B cell (primary cell): ENCODE measurements at places on chromosomes 7 and 10.

- no peak overlapping the region for H3K27ac ChIP-seq
- no peak overlapping the region for H3K4me3 ChIP-seq
- no peaks in the 10 kb centered on the region for H3K4me1 ChIP-seq
These were observed 900.4 kb upstream of the AUTS2 start for GRCh38 chr7:68697796-68698280.

DNA sequence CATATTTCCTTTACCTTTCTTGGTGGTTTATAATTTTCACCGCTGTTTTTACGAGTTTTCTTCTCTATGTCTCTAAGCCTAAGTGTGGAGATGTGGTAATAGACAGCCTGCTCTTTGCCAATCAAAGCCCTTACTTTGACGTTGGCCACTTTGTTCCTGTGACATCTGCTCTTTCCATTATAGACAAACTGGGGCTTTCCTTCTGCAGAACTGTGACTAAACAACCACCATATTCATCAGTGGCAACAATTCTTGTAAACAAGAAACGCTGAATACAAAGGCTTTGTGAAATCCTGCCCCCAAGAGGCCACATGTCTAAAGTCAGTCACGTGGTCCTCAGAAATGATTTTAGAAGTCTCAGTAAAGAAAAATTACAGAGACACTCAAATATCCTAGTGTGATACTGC lies 59.6 kb upstream of the CAPZA2 start:
- no peaks in the 10 kb centered on the region for H3K36me3 ChIP-seq
- H3K27ac ChIP-seq: no peak overlapping the region
- no peaks in the 10 kb centered on the region for H3K4me1 ChIP-seq
- DNase-seq: peak; percentile 47
- H3K27me3 ChIP-seq: no peaks in the 10 kb centered on the region

DNA sequence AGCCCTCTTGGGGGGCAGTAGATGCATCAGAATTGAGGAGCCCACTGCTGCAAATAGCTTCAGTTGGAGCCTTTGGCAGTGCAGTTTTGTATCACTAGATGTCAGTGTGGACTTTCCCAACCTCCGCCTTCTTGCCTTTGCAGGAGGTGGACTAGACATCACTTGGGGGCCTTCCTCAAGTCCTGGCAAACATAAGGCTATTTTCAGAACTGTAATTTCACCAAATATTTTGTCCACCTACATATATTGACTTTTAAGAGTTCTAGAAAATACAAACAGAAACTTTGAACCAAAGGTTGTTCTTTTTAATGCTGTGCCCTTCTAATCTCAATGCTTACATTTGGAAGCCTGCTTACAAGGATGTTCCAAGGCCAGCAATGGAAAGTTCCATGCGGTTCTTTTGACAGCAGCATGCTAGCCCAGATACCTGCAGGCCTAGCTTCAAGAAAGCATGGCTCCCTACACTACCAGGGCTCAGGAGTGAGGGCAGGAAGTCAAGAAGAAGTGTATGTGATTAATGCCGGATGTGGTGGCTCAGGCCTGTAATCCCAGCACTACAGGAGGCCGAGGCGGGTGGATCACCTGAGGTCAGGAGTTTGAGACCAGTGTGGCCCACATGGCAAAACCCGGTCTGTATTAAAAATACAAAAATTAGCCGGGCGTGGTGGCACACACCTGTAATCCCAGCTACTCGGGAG lies 8.0 kb upstream of the ZNRF2 start:
- H3K27ac ChIP-seq: no peak overlapping the region
- H3K4me3 ChIP-seq: no peak overlapping the region
- H3K36me3 ChIP-seq: no peaks in the 10 kb centered on the region
- DNase-seq: peak; percentile 66

GRCh38 chr7:135558881-135559280 lies 1.2 kb downstream of the NUP205 start:
- no peaks in the 10 kb centered on the region for H3K36me3 ChIP-seq
- peak overlapping the region; percentile 77 for H3K4me3 ChIP-seq
- DNase-seq: no peak
- H3K4me1 ChIP-seq: peaks cover 6% of the 10 kb centered on the region
- H3K27ac ChIP-seq: peak overlapping the region; percentile 95

- no peaks in the 10 kb centered on the region for H3K36me3 ChIP-seq
- no peaks in the 10 kb centered on the region for H3K27me3 ChIP-seq
- H3K4me3 ChIP-seq: no peak overlapping the region
These were observed 123.6 kb upstream of the GDF10 start for GRCh38 chr10:47176206-47176902.

- H3K4me1 ChIP-seq: peaks cover 76% of the 10 kb centered on the region
- no peaks in the 10 kb centered on the region for H3K36me3 ChIP-seq
- H3K27me3 ChIP-seq: peaks cover 84% of the 10 kb centered on the region
- H3K4me3 ChIP-seq: no peak overlapping the region
- no peak overlapping the region for H3K27ac ChIP-seq
These were observed 5.2 kb upstream of the GATA3 start for GRCh38 chr10:8049045-8049864.

DNA sequence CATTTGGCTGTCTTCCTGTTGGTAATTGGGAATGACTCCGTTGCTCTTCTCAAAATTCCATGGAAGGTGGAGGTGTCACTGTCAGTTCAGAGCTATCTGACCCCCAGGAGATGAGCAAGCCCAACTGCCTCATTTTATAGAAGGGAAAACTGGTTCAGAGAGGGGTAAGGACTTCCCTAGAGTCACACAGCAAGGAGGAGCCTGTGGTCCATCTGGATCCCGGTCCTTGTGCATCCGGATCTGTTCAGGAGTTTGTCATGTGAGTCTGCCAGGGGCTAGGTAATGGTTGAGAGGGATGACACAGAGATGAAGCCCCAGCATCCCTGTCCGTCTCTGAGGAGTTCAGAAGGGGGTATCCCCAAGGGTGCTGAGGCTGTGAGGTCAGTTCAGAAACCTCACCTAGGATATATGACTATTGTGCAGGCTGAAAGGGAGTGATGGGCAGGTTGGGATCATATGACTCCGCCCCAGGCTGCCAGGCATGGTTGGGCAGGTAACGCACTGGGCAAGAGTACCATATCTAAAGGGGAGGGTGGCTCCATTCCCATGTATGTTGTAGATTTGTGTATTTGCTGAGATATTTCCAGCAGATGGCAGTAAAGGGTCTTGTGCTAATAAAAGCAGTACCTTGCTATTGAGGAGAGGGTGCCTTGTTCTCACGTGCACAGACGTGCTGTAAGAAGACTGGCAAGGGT lies 16.0 kb upstream of the SLC29A3 start:
- H3K36me3 ChIP-seq: no peaks in the 10 kb centered on the region
- H3K4me3 ChIP-seq: no peak overlapping the region

GRCh38 chr7:66557214-66558200 lies 71.2 kb upstream of the KCTD7 start:
- DNase-seq: peak; percentile 76
- no peaks in the 10 kb centered on the region for H3K27me3 ChIP-seq
- H3K27ac ChIP-seq: no peak overlapping the region

- H3K4me3 ChIP-seq: no peak overlapping the region
- H3K27me3 ChIP-seq: no peaks in the 10 kb centered on the region
- no peak overlapping the region for H3K27ac ChIP-seq
- H3K36me3 ChIP-seq: peaks cover 6% of the 10 kb centered on the region
These were observed 18.1 kb downstream of the ANKRD16 start for GRCh38 chr10:5871596-5871995.

DNA sequence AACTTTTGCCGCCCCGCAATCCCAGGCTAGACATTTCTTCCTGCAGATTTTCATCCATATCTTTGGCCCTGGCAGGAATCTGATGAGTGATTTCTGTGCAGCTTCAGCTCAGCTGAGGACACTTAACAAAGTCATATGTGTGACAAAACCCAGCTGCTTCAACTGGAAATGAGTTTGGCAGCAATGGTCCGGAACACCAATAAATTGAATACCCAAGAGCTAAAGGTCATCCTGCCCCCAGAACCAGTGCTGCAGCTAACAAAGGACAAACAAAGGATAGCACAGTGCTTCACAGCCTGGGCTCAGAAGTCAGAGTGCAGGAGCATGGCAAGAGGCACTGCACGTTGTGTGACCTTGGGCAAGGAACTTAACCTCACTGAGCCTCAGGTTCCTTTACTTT lies 40.0 kb upstream of the TRIL start:
- no peaks in the 10 kb centered on the region for H3K4me1 ChIP-seq
- DNase-seq: no peak
- H3K27ac ChIP-seq: no peak overlapping the region
- H3K36me3 ChIP-seq: no peaks in the 10 kb centered on the region
- H3K27me3 ChIP-seq: peaks cover 4% of the 10 kb centered on the region

DNA sequence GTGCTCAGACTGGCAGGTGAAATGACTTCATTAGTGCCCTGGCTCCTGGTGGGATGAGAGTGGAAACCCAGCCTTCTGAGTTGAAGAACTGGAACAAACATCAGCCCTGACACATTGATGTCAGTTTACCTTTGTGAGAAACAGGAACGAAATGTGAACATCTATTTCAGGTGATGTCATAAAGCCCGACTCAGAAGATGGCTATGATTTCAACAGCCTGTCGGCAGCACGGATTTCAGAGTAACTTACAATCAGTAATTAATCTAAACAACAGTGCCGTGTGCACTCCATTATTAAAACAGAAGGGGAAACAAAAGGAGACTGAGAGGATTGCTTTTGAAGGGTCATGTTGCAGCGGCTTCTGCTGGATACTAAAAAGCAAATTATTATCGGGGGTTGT lies 243.2 kb downstream of the FRMD4A start:
- no peak overlapping the region for H3K4me3 ChIP-seq
- H3K4me1 ChIP-seq: no peaks in the 10 kb centered on the region
- H3K27ac ChIP-seq: no peak overlapping the region
- DNase-seq: no peak
- H3K27me3 ChIP-seq: no peaks in the 10 kb centered on the region

- no peak overlapping the region for H3K4me3 ChIP-seq
- no peaks in the 10 kb centered on the region for H3K4me1 ChIP-seq
- H3K27ac ChIP-seq: no peak overlapping the region
- H3K36me3 ChIP-seq: no peaks in the 10 kb centered on the region
- H3K27me3 ChIP-seq: no peaks in the 10 kb centered on the region
These were observed 24.5 kb upstream of the ACSM6 start for GRCh38 chr10:95169522-95169921.

- no peaks in the 10 kb centered on the region for H3K4me1 ChIP-seq
- no peak overlapping the region for H3K4me3 ChIP-seq
- H3K27ac ChIP-seq: no peak overlapping the region
- DNase-seq: no peak
- H3K36me3 ChIP-seq: no peaks in the 10 kb centered on the region
These were observed 243.8 kb upstream of the ETV1 start for GRCh38 chr7:14233076-14233867.

DNA sequence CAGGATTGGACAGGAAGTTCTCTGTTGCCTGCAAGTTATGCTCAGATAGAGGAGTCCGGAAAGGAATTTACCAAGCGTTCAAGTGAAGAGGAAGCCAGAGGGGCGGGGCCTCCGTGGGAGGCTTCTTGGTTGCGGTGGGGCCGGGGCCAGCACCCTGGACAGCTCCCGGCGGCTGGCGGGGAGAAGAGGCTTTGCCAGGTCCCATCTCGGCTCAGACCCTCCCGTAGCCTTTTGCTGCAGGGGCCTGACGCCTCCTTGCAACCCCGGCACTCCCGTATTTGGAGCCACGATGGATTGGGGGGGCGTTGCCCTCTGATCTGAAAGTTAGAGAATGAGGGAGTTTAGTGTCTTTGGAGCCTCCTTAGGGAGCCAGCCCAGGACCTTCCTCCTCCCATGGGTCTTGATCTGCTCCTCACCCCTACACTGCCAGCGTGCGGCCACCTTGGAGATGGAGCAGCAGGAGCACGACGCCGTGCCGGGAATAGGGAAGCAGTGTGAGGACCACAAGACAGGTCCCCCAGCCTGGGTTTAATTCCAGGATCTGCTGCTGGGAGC lies 3.1 kb upstream of the SLC18A3 start:
- H3K27ac ChIP-seq: no peak overlapping the region
- H3K4me1 ChIP-seq: no peaks in the 10 kb centered on the region
- H3K36me3 ChIP-seq: no peaks in the 10 kb centered on the region

GRCh38 chr7:156220078-156220605 lies 407.9 kb upstream of the SHH start:
- no peak overlapping the region for H3K4me3 ChIP-seq
- DNase-seq: no peak
- H3K27ac ChIP-seq: no peak overlapping the region
- H3K27me3 ChIP-seq: no peaks in the 10 kb centered on the region

DNA sequence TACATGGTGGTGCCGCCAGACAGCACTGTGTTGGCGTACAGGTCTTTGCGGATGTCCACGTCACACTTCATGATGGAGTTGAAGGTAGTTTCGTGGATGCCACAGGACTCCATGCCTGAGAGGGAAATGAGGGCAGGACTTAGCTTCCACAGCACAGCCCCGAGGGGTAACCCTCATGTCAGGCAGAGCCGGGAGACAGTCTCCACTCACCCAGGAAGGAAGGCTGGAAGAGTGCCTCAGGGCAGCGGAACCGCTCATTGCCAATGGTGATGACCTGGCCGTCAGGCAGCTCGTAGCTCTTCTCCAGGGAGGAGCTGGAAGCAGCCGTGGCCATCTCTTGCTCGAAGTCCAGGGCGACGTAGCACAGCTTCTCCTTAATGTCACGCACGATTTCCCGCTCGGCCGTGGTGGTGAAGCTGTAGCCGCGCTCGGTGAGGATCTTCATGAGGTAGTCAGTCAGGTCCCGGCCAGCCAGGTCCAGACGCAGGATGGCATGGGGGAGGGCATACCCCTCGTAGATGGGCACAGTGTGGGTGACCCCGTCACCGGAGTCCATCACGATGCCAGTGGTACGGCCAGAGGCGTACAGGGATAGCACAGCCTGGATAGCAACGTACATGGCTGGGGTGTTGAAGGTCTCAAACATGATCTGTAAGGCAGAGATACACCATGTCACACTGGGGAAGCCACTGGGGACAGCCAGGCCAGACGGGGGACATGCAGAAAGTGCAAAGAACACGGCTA lies 104.6 kb upstream of the TNRC18 start:
- DNase-seq: peak; percentile 66
- peak overlapping the region; percentile 97 for H3K4me3 ChIP-seq
- H3K27me3 ChIP-seq: no peaks in the 10 kb centered on the region
- peak overlapping the region; percentile 96 for H3K27ac ChIP-seq

- H3K27ac ChIP-seq: no peak overlapping the region
- no peaks in the 10 kb centered on the region for H3K27me3 ChIP-seq
- no peaks in the 10 kb centered on the region for H3K4me1 ChIP-seq
- H3K4me3 ChIP-seq: no peak overlapping the region
- DNase-seq: no peak
These were observed 80.9 kb upstream of the TFEC start for GRCh38 chr7:116111475-116111874.

DNA sequence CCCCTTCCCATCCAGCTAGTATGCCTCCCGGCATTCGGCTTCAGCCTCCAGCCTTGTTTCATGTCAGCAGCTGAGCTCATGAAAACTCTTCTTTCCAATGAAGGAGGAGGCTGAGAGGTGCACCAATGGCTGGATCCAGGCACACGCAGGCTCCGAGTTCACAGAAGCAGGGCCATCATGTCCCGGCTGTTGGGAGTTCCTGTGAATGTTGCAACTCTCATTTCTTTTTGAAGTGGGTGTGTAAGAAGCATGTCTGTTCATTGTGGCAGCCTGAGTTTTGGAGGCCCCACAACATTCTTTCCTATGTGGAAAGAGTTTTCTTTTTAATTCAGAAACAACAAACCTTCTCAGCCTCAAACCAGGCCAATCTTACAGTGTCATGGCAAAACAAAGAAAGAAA lies 89.7 kb downstream of the PTPRE start:
- no peaks in the 10 kb centered on the region for H3K27me3 ChIP-seq
- DNase-seq: no peak
- H3K27ac ChIP-seq: no peak overlapping the region
- no peaks in the 10 kb centered on the region for H3K36me3 ChIP-seq
- peaks cover 6% of the 10 kb centered on the region for H3K4me1 ChIP-seq
- H3K4me3 ChIP-seq: no peak overlapping the region

- no peaks in the 10 kb centered on the region for H3K36me3 ChIP-seq
- H3K4me3 ChIP-seq: no peak overlapping the region
- no peak for DNase-seq
These were observed 24.0 kb downstream of the VOPP1 start for GRCh38 chr7:55548295-55548731.

GRCh38 chr7:10720042-10720441 lies 253.6 kb upstream of the PHF14 start:
- H3K27ac ChIP-seq: no peak overlapping the region
- H3K4me1 ChIP-seq: no peaks in the 10 kb centered on the region
- H3K27me3 ChIP-seq: no peaks in the 10 kb centered on the region
- no peaks in the 10 kb centered on the region for H3K36me3 ChIP-seq
